Stimulated activated CD8-positive, alpha-beta memory T cell treated with anti-CD3 and anti-CD28 coated beads, Interleukin-2, amount 100 ng/mL, for 1 hour (primary cell): ENCODE measurements at places on chromosomes 7 and 10.

- no peak for DNase-seq
Observed at GRCh38 chr10:93235686-93236085, 162.0 kb downstream of the CYP26A1 start.

DNA sequence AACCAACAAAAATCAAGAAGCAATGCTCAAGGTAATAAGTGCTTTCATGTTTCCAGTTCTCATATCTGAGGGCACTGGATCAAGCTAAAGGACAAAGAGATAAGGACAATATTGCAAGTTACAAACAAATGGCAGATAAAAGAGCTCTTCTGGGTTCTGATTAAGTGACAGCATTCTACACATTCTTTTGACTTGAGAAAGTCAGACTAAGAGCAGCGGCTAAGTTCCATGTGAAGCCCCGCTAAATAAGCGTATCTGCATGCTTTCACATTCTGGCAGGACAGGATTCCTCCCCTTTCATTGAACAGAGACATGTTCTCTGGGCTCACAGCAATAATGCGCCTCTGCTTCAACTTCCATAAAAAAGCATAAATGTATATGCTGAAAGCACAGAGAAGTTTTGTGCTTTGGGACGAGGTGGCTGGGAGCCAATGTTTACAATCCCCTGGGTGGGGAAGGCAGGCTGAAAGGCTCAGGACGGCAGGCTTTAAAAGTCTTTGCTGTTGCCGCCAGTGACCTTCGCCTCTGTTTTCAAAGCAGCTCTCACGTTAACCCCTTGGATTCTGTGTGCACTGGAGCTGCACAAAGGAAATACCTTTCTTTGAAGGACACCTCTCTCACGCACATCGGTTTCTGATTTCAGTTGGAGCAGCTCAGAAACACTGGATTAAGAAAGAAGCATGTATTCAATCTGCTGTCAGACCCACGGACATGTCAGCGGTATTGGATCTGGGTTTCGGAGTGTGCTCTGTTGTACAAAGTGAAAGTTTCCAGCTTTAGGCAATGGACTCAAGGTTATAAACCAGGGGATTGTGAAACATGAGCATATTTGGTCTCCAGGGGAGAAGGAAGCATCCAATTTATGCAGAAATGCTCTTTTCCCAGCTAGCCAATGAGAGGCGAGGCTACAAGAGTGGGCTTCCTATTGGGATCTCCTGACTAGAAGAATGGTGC lies 105.4 kb upstream of the FAM133B start:
- DNase-seq: no peak

- DNase-seq: no peak
Observed at GRCh38 chr10:32846974-32847373, 111.1 kb downstream of the ITGB1 start.

GRCh38 chr7:3003936-3004335 lies 39.7 kb downstream of the CARD11 start:
- no peak for DNase-seq

DNA sequence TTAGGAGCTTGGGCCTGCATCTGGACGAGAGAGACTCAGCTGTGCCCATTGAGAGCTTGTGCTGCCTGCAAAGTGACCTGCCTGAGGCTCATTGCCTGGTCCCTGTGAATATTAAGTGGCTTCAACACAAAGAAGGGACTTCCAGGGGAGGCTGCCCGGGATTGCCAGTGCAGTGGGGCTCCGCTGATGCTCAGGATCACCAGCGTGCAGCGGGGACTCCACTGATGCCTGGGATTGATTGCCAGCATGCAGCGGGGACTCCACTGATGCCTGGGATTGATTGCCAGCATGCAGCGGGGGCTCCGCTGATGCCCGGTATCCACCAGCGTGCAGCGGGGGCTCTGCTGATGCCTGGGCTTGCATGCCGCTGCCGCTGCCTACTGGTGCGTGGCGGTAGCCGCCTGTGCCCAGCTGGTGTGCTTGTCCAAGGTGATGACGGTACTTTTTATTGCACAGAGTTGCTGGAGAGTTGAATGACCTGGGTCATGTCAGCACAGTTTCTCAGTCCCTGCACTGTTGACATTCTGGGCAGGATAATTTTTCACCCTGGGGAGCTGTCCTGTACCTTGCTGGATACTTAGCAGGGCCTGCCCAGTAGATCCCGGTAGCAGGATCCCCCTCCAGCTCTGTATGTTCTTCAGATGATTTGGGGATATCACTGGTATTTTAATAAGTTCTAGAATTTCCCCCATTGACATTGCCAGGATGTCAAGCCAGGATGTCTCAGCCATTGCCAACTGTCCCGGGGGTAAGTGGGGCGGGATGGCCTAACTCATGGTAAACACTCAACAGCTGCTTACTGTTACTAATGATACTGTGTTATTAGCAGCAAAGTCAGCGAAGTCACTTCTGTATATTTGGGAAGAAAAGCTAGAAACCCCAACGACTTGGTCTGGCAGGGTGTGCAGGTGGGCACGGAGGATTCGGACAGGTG lies 13.0 kb downstream of the DOCK1 start:
- DNase-seq: no peak

GRCh38 chr10:68516766-68517165 lies 10.6 kb downstream of the SLC25A16 start:
- DNase-seq: no peak

DNA sequence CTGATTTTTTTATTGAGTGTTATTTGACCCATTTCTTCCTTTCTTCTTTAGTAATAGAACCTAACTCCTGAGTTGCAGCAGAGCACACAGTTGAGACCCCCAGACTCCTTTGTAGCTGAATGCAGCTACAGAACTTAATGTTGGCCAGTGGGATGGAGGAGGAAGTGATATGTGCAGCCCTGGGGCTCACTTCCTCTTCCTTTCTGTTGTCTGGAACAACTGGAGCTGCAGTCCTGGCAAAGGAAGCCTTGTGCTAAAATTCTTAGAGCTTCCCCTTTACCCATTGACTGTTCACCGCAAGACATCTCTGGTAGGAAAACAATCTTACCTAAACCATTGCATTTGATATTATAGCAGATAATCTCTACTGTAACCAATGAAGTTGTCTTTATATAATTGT lies 86.6 kb downstream of the ITGB8 start:
- no peak for DNase-seq

GRCh38 chr10:109898666-109899355 lies 24.5 kb downstream of the XPNPEP1 start:
- DNase-seq: no peak

DNA sequence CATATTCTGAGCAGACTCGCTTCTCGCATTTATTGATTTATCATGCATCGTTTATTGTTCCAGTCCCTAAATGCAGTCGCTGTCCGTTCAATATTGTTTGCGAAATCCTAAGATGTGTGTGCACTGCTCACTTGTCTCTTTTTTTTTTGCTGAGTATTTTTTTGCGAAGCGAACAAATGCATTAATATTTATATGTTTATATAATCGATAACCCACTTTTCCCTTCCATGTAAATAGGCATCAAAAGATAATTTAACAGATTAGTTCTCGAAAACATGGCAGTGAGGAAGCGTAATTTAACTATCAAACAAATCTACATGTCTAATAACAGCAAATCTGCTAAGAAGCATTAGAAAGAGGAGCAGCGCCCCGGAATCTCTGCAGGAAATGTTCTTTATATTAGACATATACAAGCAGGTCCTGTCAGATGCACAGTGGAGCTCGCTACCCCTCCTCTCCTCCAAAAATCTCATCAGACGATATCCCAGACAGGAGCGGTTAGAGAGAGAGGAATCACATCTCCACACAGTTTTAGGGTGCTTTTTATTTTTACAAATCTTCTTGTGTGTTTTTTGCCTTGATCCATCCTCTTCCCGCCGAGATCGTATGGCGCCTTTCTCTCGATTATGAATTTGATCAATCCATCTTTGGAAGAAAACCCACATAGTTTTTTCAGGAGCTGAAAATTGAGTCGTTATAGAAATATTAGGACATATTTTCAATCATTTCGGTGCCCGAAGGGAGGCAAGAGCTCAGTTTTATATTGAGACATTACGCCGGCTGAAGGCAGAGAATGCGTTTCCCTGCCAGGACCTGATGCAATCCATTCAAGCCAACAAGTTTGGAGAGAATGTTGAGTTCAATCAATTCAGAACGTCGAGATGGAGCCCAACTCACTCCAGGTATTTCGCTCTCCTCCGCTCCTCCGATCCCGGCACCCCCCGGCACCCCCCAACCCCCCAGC lies at the start of gene ARID5B:
TSS of gene ARID5B (plus strand) at position 871 of the 964 bp plus-strand sequence. CDS start at position 882, 11 bp downstream.
- DNase-seq: no peak

DNA sequence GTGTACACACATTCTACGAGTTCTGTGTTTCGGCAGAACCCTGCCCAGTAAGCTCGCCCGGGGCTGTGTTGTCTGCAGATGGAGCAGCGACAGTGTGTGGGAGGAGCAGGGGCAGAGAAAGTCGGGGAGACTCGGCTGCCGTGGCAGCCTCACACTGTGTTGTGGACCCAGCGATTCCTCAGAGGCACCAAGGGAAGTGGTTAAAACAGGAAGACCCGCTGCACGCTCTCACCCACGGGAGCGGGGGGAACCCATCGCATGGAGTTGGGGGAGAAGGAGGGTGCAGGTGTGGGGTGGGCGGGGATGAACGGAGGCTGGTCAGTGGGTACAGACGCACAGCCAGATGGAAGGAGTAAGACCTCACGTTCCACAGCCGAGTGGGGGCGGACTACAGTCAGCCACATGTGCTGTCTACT lies 250.2 kb downstream of the ELFN1 start:
- no peak for DNase-seq

GRCh38 chr10:5555021-5555510 lies 30.3 kb downstream of the CALML3 start:
- no peak for DNase-seq

DNA sequence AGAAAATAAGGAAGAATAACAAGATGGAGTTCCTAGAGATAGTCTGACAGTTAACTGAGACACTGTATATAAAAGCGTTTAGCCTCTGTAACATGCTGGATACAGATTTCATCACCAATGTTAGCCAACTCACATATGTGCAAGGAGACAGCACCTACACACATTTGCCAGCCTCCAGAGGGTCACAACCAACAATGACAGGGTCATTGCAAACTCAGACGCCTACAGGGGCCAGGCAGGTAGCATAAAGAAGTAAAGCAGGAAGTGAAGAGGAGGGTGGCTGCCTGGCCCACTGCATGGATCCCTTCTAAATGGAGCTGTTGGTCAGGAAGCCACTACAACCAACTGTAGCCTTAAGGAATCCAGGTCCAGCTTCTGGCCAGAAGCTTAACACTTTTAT lies 50.4 kb downstream of the NRAP start:
- no peak for DNase-seq

DNA sequence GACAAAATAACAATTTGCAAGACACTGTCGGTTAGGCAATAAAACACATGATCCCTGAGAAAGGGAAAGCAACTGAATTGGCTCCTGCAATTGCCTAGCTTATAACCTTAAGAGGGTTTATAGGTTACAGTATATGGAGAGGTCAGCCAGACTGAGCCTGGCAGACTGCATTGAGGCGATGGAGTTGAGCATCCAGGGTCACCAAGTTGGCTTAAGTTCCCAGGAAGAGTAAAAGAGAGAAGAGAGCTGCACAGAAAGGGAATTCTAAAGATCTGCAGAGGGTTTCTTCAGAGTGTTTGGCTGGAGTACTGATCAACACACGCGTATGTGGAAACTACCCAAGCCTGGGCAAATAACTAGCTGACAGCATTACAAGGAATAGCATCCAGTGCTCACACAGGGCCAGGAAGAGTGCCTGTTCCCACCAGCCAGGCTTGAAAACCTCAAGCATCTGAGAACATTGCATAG lies 11.2 kb downstream of the ANKMY2 start:
- no peak for DNase-seq

GRCh38 chr7:83738291-83738835 lies 89.4 kb upstream of the SEMA3E start:
- DNase-seq: no peak

- DNase-seq: no peak
Observed at GRCh38 chr7:56229631-56230030, 113.4 kb upstream of the NUPR2 start.

DNA sequence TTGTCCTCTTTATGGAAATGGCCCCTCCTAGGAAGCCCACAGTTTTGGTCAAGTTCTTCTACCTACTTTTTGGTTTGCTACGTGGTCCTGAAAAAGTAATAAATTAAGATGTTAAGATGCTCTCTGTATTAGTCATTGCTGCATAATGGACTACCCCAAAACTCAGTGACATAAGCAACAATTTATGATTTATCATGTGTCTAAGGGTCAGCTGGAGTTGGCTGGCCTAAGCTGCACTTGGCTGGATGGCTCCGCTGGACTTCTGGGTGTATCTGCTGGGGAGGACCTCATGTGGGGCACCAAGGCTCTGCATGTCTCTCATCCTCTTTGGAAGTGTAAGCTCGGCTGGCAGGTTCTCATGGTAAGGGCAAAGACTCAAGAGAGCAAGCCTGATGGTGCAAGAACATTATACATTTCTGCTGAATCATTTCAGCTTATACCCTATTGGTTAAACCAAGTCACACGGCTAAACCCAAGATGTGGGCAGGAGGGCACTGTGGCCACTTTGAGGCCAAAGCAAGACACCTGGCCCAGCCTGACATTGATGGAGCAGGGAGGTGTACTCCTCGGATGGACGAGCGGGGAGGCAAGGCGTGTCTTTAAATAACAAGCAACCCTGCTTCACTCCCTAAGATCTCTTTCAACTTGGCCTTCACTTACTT lies 47.7 kb downstream of the TBXAS1 start:
- no peak for DNase-seq

DNA sequence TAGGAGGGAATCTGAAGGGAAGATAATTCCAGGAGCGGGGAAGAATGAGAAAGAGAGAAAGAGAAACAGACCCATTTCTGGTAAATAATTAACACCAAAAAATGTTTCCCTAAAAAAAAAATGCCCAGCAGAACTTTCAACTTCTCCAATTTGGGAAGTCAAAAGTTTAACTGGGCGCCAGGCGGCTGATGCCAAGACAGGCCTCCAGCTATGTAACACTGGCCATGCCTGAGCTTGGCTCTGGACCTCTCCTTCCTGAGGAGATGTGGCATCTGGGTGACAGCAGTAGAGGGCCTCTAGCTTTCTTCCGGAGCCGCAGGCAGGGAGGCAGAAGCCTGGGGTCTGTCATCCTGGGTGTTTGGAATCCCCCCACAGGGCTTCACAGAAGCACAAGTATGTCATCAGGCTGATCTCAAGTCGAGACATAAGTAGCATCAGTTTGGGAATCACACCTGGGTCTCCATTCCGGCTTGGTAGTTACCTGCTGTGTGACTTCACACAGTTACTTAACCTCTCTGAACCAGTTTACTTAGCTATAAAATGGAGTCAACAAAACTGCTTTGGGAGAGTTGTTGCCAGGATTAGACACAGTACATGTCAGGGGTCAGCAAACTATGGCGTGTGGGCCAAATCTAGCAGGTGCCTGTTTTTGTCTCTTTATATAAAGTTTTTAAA lies 50.5 kb upstream of the TCF7L2 start:
- no peak for DNase-seq

GRCh38 chr10:59905066-59905730 lies 1.2 kb downstream of the CCDC6 start:
- DNase-seq: no peak

- no peak for DNase-seq
Observed at GRCh38 chr10:48279081-48279751, 4.7 kb upstream of the FRMPD2 start.
